A673 (cell line): ENCODE measurements at places on chromosomes 16 and 17. TPM values are rescaled to one million over a fixed set of nuclear protein-coding genes. Genes with fewer than 3 reads are reported as not detected.
A peak's percentile ranks its signal among the peaks of the same experiment; 100 is the strongest.

Gene GRAP
- 0.26 TPM in 1 of 2 replicates, not detected in the other for total RNA-seq

Gene PYY
- total RNA-seq, result not detected in 2 replicates

Gene SMIM36
- total RNA-seq, result not detected in 2 replicates

Gene IL21R
- 0.19 and 0.39 TPM in 2 replicates for total RNA-seq

Gene CCL14
- total RNA-seq, result not detected in 2 replicates

- no peak overlapping the region for H3K27ac ChIP-seq
- no peak for DNase-seq
- H3K4me3 ChIP-seq, result no peak overlapping the region
Observed at GRCh38 chr17:10785295-10785694, 18.6 kb downstream of the TMEM238L start.

DNA sequence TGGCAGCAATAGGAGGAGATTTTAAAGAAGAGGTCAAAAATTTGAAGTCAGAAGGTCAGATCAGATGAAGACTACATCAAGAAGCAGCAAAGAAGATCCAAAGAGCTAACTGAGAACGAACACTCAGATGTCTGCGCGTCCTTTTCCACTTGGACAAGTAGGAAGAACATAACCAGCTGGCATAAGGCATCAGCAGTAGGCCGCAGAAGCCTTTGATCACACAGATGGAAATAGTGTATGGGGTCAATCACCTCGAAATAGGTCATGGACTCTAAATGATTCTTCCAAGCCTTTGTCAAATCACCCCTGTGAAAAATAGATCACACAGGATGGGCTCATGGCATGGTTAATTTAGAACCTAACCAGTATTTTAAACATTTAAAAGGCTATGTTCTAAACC is 56.4 kb upstream of the TOM1L1 start:
- no peak overlapping the region for H3K27ac ChIP-seq
- H3K36me3 ChIP-seq, result no peaks in the 10 kb centered on the region
- DNase-seq, result no peak
- no peaks in the 10 kb centered on the region for H3K27me3 ChIP-seq
- no peaks in the 10 kb centered on the region for H3K4me1 ChIP-seq
- H3K4me3 ChIP-seq, result no peak overlapping the region

DNA sequence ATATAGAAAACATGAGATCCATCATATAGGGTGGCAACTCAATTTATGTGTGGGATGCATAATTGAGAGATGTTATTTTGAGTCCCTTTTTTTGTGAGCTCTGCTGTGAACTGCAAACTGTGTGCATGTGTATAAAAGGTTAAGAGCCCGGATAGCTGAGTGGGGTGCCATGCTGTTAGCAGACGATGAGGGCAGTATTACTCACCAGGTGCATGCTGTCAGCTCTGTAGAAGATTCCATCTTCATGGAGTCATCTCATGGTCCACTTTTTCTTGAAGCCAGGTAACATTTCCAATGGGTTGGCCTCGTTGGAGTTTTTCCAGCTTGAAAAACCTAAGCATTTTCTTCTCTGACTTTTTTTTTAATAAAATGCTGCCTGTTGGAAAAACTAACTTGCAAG is 43.0 kb upstream of the RHBDL3 start:
- no peaks in the 10 kb centered on the region for H3K4me1 ChIP-seq
- no peaks in the 10 kb centered on the region for H3K36me3 ChIP-seq
- no peak overlapping the region for H3K4me3 ChIP-seq

- H3K27ac ChIP-seq, result no peak overlapping the region
- H3K27me3 ChIP-seq, result no peaks in the 10 kb centered on the region
- DNase-seq, result peak; percentile 41
- no peak overlapping the region for H3K4me3 ChIP-seq
- H3K4me1 ChIP-seq, result no peaks in the 10 kb centered on the region
Observed at GRCh38 chr17:16328997-16329396, 24.3 kb downstream of the CENPV start.

DNA sequence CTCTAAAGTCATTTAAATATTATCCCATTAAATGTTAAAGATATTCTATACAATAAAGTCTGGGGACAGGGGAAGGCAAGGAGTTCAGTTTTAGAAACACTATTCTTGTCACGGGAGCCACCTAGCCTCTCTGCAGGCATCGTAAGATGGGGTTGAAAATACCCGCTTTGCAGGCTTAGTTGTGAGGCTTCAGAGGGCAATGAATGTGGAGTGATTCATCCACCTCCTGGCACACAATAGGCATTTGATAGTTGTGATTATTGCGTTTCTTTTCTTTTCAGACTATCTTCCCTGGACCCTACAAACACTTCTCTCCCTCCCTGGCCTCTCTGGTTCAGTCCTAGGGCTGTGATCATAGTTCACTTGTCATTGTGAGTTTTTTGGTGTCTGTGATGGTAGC is 19.6 kb downstream of the GLP2R start:
- peaks cover 13% of the 10 kb centered on the region for H3K27me3 ChIP-seq
- H3K4me3 ChIP-seq, result no peak overlapping the region
- DNase-seq, result no peak
- H3K36me3 ChIP-seq, result no peaks in the 10 kb centered on the region

DNA sequence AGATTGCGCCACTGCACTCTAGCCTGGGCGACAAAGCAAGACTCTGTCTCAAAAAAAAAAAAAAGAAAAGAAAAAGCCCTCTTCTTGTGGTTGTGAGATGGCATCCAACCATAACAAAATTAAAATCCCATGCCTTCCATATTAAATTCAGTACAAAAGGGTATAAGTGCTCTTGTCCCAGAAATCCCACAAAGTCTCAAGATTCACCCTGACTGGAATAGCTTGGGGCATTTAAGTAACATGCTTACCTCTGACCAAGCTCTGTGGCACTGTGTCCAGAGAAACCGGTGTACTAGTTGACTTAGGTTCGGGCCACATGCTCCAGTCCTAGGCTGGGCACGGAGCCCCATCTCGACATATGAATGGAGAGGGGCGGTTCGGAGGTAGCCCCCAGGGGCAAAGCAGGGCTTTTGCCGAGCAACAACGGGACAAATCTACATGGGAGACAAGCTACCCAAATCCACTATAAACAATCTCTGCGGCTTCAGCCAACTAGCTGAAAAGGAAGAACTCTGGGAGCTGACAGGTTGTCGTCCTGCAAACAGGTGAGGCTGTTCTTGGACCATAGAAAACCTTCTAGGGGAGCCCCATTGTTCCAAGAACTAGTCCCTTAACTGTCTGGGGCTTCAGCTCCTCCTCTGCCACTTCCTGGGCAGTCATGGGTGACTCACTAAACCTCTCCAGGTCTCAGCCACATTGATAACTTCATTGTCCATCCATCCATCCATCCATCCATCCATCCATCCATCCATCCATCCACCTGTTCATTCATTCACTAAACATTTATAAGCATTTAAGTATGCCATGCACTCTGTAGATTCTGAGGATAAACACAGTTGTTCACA is 10.3 kb upstream of the IL4R start:
- DNase-seq, result no peak
- H3K4me3 ChIP-seq, result no peak overlapping the region
- no peaks in the 10 kb centered on the region for H3K36me3 ChIP-seq
- H3K27me3 ChIP-seq, result no peaks in the 10 kb centered on the region
- no peaks in the 10 kb centered on the region for H3K4me1 ChIP-seq

DNA sequence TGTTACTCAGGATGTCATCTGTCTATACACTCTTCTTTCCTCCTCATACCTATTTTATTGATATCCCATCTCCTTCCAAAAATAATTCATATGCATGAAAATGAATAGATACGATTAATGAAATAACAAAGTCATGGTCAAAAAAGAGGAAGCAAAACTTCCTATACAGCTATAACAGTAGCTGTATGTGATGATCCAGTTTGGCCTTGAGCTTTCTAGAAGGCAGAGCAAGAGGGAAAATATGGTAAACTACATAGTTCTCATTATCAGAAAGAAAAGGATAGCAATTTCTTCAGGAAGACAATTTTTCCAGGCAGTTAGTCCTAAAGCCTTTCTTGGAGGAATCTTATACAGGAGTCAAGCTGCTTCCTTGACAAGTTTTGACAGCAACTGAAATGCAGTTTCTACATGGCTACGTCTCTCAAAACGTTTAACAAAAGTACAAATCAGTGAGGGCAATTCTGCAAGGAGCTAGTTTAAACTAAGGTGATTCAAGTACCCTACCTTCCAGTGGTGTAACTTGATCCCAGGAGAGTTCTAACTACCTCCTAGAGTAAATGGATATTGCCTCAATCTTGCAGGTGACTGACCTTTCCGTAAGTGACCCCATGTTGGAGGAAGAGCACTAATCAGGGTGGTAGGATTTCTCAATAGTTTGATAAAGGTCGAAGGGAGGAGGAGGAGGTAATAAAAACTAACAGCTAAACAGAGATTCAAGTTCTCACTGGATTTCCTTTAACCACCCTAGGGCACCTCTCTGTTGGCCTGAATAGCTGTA is 1.0 kb downstream of the SPAG5 start:
- H3K27ac ChIP-seq, result peak overlapping the region; percentile 95
- H3K4me3 ChIP-seq, result peak overlapping the region; percentile 96
- H3K27me3 ChIP-seq, result no peaks in the 10 kb centered on the region
- no peak for DNase-seq
- peaks cover 10% of the 10 kb centered on the region for H3K4me1 ChIP-seq

GRCh38 chr17:15232517-15232915 is 32.6 kb downstream of the PMP22 start:
- H3K4me1 ChIP-seq, result no peaks in the 10 kb centered on the region
- H3K27me3 ChIP-seq, result no peaks in the 10 kb centered on the region
- no peak overlapping the region for H3K27ac ChIP-seq
- no peaks in the 10 kb centered on the region for H3K36me3 ChIP-seq
- DNase-seq, result no peak

- no peak for DNase-seq
- H3K27me3 ChIP-seq, result no peaks in the 10 kb centered on the region
- H3K36me3 ChIP-seq, result no peaks in the 10 kb centered on the region
- H3K4me3 ChIP-seq, result no peak overlapping the region
- no peaks in the 10 kb centered on the region for H3K4me1 ChIP-seq
Observed at GRCh38 chr16:83935858-83936255, 17.2 kb upstream of the OSGIN1 start.

DNA sequence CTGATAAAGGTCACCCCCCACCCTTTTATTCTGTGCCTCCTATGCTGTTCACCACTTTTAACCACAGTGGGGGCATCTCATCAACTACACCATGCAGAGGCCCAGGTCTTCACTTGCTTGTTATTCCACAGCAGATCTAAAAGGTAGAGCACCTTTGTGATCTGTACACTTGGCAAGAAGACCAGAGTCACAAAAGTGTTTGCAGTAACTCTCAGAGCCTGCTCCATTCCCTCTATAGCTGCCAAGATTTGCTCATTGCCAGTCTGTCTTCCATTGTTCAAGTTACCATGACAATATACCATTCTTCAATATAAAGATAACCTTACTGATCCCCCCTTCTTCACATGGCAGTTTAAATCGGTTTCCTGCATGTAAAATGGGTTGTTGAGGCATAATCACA is 180.0 kb downstream of the TOX3 start:
- no peak for DNase-seq
- H3K27ac ChIP-seq, result no peak overlapping the region
- no peaks in the 10 kb centered on the region for H3K4me1 ChIP-seq
- H3K4me3 ChIP-seq, result no peak overlapping the region
- no peaks in the 10 kb centered on the region for H3K36me3 ChIP-seq

- no peaks in the 10 kb centered on the region for H3K4me1 ChIP-seq
- no peak overlapping the region for H3K27ac ChIP-seq
- no peaks in the 10 kb centered on the region for H3K27me3 ChIP-seq
- no peaks in the 10 kb centered on the region for H3K36me3 ChIP-seq
- no peak for DNase-seq
- no peak overlapping the region for H3K4me3 ChIP-seq
Observed at GRCh38 chr17:32627239-32627996, 140.6 kb downstream of the CDK5R1 start.

DNA sequence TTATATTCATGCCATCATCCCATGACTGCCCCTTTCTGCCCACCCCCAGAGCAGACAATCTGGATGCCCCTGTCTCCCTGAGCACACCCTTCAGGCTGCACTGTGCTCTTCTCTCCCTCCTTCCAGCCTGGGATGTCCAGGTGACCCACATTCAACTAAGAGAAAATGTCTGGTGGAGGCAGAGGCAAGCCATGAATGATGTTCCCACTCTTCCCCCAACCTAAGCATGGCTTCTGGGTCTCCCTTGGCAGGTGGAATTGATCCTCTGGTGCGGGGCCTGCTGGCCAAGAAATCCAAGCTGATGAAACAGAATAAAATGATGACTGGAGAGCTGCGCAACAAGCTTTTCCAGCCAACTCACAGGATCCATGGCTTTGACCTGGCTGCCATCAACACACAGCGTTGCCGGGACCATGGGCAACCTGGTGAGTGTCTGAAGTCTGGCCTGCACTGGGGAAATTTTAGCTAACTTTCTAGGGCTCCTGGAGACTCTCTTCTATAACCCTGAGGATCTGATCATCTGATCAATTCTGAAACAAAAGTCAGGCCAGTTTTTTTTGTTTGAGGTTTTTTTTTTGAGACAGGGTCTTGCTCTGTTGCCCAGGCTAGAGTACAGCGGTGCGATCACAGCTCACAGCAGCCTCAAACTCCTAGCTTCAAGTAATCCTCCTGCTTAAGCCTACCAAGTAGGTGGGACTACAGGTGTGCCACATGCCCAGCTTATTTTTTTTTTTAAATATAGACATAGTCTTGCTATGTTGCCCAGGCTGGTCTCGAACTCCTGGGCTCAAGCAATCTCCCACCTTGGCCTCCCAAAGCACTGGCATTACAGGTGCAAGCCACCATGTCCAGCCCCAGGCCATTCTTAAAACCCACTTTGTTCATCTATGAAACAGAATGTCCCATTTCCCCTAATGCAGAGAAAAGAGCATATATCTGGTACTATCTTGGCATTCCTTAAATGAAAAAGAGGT is 14.5 kb downstream of the MPO start:
- no peaks in the 10 kb centered on the region for H3K4me1 ChIP-seq
- no peak overlapping the region for H3K27ac ChIP-seq
- H3K36me3 ChIP-seq, result no peaks in the 10 kb centered on the region
- H3K4me3 ChIP-seq, result no peak overlapping the region
- H3K27me3 ChIP-seq, result peaks cover 42% of the 10 kb centered on the region

DNA sequence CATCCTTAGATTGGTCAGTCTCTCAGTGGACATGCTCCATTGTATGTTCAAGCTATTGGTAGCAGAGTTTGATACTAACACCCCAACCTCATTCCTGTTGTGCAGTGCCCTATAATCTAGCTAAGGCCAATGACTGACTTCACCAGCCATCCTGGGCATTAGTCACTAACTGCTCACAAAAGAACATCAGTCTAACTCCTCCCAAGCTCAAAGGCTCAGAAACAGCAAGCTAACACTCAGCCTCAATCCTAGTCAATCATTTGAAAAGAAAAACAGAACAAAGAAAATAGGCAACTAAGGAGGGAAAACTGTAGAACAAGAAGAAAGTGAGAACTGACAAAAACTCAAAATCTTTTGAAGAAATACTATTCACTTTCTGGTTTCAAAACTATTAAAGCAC is 199.1 kb upstream of the C17orf78 start:
- H3K4me1 ChIP-seq, result no peaks in the 10 kb centered on the region
- no peak overlapping the region for H3K27ac ChIP-seq
- H3K27me3 ChIP-seq, result no peaks in the 10 kb centered on the region
- H3K4me3 ChIP-seq, result no peak overlapping the region
- no peaks in the 10 kb centered on the region for H3K36me3 ChIP-seq
- no peak for DNase-seq
